ENCODE measurements at places on chromosomes 2 and 18. TPM values are rescaled to one million over a fixed set of nuclear protein-coding genes. Genes with fewer than 3 reads are reported as not detected.
A peak's percentile ranks its signal among the peaks of the same experiment; 100 is the strongest.

- no peak for DNase-seq
Observed at GRCh38 chr2:177896587-177896986, 176.0 kb downstream of the PDE11A start.

ANKRD29 gene
- total RNA-seq: 150 TPM

C2orf76 gene
- total RNA-seq: 3.3 TPM

GRCh38 chr2:25372405-25373268 lies 30.9 kb upstream of the DNMT3A start:
- peak; percentile 66 for DNase-seq

DNA sequence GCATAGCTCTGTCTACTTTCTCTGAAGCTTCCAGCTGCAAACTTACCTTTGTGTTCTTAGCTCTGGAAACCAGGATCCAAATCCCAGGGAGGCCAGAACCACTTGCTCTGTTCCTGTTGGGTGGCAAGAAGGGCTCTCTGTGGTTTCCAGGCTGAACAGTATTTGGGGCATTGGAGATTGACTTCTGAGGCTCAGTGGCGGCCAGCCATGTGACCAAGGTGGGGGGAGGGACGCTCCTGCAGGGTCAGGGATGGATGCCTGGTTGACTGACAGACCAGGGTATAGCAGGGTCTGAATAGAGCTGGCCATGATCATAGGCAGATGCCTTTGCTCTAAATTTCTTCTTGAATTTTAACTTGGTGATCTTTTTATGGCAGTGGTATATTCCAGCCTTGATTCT lies 15.1 kb downstream of the SLC4A5 start:
- DNase-seq: no peak

CSRNP3 gene
- 2.0 TPM for total RNA-seq

GRCh38 chr2:239073270-239073669 lies 225.4 kb downstream of the TWIST2 start:
- no peak for DNase-seq

DNA sequence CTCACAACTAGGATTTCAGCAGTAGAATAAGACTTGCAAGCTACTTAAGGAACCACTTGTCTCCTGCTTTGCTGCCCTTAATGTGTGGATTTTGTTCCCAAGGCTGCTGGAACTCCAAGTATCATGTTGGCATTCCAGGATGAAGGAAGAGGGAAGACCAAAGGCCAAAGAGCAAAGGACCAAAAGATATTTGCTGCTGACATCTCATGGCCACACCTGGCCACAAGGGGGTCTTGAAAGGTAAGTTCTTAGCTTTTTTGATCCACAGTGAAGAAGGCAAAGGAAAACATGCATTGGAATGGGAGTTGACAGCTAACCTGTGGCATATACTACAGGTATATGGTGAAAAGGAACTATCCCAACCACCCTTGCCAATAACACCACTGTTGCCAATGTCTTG lies 3.9 kb upstream of the MATN3 start:
- no peak for DNase-seq

- DNase-seq: no peak
Observed at GRCh38 chr2:56369316-56369715, 185.5 kb downstream of the CCDC85A start.

CAPN13 gene
- 11.2 TPM for total RNA-seq

ITPRIPL1 gene
- 1.2 TPM for total RNA-seq

GRCh38 chr2:228268756-228269155 lies 87.3 kb upstream of the SPHKAP start:
- no peak for DNase-seq

- DNase-seq: peak; percentile 40
Observed at GRCh38 chr2:239824046-239824694, 201.0 kb downstream of the NDUFA10 start.

GRCh38 chr2:46569766-46570165 lies 90.4 kb downstream of the TMEM247 start:
- no peak for DNase-seq

- DNase-seq: no peak
Observed at GRCh38 chr2:216491793-216492596, 6.6 kb upstream of the RPL37A start.

OR6B2 gene
- total RNA-seq: not detected

DNA sequence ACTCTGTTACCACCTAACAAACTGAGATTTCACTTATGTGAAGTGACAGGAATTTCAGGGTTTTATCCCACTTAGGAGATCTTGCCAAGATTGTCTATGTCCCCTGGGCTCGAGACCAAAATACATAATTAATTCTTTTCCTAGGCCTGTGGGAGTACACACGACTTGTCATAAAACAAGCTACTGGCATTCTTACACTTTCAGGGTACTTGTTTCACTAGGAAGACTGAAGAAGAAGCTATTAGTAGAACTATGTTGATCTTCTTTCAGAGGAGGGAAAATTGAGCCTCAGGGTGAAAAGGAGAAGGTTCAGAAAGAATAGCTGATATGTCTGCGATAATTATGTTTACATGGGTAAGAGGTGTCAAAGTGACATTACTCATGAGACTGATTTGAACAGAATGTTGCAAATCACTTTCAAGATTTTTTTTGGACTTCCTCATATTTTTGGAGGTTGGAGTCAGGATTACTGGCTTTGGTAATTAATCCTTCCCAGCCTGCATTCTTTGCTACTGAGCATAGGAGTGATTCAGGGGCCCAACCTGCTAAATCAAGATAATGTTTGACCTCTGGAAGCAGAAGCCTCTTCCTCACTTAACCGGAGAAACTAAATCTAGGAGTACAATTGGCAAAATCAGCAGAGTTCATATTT lies 240.0 kb upstream of the NT5C1B start:
- no peak for DNase-seq

DNA sequence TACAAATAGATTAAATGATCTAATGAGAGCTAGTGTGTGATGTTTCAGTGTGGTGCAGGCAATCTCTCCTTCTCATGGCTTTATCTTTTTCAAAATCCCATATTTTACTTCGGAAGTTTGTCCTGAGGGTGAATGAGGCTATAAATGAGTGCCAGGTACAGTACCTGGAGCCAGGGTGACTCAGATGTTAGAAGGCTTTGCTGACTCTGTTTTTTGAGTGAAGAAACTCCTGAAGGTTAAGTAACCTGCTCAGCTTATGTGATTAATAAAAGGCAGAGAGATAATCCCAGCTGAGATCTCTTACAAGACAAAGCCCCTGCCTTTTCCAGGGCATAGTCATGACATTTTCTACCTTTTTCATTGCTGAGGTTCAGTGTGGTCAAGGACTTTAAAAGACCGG lies 52.6 kb downstream of the MGAT5 start:
- no peak for DNase-seq

- DNase-seq: no peak
Observed at GRCh38 chr2:212752730-212753351, 214.2 kb upstream of the ERBB4 start.

- no peak for DNase-seq
Observed at GRCh38 chr2:236552212-236552542, 17.4 kb upstream of the ACKR3 start.

DNA sequence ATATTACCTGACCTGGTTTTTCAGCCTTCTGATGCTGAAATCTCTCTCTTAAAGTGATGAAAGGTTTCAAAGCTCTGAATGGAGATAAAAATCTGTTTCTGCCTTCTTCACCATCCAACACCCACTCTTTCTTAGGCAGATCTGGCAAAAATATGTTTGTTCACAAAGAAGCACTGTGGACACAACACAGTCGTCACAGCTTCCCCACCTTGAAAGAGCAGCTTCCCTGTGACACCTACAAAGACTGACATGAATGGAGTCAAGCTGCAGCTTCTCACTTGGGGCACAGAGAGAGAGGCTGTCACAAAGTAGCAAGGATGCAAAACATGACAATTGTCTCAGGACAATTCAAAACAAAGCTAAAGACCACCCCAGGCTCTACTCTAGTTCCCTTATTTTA lies 86.5 kb downstream of the ICOS start:
- DNase-seq: no peak

- DNase-seq: no peak
Observed at GRCh38 chr2:322326-322725, 34.4 kb upstream of the ALKAL2 start.

DNA sequence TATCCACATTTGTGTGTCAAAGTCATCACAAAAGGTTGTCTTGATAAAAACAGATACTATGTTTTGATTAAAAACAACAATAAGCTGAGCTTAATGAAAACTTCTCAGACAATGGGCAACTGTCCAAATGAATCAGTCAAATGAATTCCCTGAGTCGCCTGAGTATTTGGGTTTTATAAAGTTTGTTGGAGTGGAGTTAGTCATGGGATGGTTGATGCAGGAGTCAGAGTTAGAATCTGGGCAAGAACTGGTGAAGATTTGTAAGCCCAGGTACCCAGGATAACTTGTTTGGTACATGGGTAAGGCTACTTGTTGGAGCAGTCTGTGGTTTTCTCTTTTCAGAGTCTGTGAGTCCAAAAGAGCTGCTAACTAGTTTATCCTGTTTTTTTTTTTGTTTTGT lies 34.4 kb upstream of the RAPGEF4 start:
- DNase-seq: no peak

ABCG8 gene
- total RNA-seq: not detected

- no peak for DNase-seq
Observed at GRCh38 chr18:76384861-76385680, 110.0 kb downstream of the ZNF516 start.

ABCB11 gene
- total RNA-seq: not detected

RMC1 gene
- 23.3 TPM for total RNA-seq

DNA sequence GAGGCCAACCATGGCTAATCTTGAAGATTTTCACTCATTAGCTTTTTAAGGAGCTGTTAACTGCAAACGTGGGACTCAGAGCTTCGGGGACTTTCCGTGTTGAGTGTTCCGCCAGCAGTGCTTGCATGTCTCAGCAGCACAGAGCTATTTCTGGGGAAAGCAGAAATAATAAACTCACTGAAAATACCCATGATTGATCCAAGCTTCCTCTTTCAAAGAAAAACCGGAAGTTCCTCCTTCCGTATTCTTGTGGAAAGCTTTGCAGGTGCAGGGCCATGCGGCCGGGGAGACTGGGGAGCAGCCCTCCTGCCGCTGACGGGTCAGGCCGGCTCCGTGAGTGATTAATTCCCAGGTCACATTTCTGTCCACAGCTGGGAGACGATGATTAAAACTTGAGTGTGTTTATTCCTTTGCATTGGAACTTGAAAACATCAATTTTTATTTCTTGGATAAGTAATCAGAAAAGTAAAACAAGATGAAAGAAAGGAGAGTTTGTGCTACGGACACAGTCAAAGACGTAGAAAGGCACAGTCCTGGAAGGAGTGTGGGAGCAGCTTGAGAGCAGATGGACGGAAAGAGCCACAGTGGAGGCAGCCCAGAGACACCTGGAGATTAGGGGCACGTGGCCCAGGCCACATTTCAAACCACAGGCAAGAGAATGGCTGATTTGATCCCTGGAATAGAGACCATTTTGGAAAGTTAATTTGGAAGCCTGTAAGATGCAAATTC lies 54.2 kb upstream of the CTDP1 start:
- no peak for DNase-seq

NETO1 gene
- not detected for total RNA-seq

TMEM247 gene
- not detected for total RNA-seq

GRCh38 chr2:195945056-195945455 lies 123.6 kb downstream of the DNAH7 start:
- DNase-seq: no peak

DNA sequence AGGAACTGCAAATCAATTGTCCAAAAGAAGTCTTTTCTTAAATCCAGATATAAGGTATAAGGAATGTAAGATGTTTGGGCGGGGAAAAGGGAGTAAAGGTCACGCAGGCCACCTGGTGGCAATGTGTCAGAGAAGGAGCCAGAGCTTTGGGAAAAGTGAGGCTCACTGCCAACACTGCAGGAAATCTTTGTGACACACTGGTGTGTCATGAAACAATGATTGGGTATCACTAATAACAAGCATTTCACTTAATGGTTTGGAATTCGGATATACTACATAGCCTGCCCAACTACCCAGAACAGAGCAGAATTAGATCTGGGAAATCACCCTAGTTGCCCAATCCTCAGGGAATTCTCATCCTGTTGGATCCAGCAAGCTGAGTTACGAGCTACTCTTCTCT lies 61.0 kb downstream of the RBMS1 start:
- DNase-seq: no peak

C2orf81 gene
- total RNA-seq: 11.5 TPM

EXOC6B gene
- total RNA-seq: 16.9 TPM

IAH1 gene
- 32.4 TPM for total RNA-seq

All from upper lobe of left lung (tissue), 6 donors.